ENCODE measurements at places on chromosomes 5 and 9.

DNA sequence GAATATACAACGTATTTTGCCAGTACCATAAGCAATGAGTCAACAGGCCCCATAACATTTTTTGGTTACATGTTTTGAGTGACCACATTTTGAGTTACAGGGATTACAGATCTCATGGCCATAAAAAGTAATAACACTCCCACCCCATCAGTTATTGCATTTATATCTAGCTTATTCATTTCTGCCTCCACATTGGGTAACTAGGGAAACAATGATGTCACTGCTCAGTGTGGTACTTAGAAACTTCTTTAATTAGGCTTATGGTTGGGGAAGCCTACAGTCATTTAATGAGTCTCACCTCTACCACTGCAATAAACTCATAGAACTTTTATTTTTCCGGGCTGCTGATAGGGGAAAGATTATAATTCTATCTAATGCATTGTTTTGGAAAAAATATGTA is 39.9 kb upstream of the SMIM15 start:
- peak; percentile 10 for DNase-seq

- no peak for DNase-seq
These were observed 18.9 kb upstream of the NSMF start for GRCh38 chr9:137477778-137478612.

GRCh38 chr9:114688909-114689610 is 7.1 kb upstream of the TEX48 start:
- DNase-seq, result no peak

GRCh38 chr5:32446630-32447029 is 2.1 kb upstream of the ZFR start:
- no peak for DNase-seq
